Stimulated activated CD8-positive, alpha-beta memory T cell treated with anti-CD3 and anti-CD28 coated beads, Interleukin-4, amount 100 ng/mL, for 1 hour (primary cell): ENCODE measurements at places on chromosomes 12 and 14.

DNA sequence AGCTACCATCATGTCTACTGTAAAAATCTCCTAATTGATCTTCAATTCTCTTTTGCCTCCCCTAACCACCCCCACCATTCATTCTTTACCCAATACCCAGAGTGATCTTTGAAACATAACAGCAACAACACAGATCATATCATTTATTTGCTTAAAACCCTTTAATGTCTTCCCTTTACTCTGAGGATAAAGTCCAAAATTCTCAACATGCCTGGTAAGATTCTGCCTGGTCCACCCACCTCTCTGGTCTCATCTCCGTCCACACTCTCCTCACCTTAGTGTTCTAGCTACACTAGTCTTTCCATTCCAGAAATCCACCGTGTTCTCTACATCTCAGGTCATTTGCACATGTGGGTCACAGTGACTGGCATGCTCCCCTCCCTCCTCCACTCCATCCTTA is 27.7 kb downstream of the SLC38A4 start:
- no peak for DNase-seq

GRCh38 chr14:80223696-80224465 is 12.6 kb upstream of the DIO2 start:
- no peak for DNase-seq

GRCh38 chr12:6340745-6341416 is 995 bp downstream of the TNFRSF1A start:
- DNase-seq: no peak

GRCh38 chr12:96177013-96177412 is 17.2 kb upstream of the ELK3 start:
- no peak for DNase-seq

DNA sequence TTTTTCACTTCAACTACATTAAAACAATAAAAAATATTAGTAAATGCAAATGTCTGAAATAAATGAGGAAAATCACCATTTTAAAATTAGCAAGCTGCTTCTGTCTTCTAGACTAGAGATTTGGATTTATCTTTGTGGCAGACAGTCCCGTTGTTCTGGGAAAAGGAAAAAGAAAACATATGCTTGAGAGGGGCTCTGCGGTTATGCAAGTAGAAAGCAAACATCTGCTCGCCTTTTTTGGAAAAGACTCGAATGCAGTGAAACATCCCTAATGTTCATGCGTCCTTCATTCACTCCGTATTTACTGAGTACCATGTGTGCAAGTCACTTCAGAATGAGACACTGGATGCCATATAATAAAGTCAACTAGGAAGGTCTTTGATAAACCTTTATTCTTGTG is 44.9 kb downstream of the IFNG start:
- DNase-seq: no peak

DNA sequence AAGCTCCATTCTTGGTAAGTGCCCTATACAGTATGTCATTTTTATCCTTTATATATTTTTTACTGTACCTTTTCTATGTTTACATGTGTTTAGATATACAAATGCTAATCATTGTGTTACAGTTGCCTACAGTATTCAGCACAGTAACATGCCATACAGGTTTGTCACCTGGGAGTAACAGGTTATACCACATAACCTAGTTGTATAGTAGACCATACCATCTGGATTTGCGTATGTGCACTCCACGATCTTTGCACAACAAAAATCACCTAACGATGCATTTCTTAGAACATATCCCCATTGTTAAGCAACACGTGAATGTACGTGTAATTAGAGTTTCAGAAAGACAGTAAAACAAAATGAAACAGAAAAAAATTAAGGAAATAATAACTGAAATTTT is 11.9 kb upstream of the ANO2 start:
- DNase-seq: no peak

DNA sequence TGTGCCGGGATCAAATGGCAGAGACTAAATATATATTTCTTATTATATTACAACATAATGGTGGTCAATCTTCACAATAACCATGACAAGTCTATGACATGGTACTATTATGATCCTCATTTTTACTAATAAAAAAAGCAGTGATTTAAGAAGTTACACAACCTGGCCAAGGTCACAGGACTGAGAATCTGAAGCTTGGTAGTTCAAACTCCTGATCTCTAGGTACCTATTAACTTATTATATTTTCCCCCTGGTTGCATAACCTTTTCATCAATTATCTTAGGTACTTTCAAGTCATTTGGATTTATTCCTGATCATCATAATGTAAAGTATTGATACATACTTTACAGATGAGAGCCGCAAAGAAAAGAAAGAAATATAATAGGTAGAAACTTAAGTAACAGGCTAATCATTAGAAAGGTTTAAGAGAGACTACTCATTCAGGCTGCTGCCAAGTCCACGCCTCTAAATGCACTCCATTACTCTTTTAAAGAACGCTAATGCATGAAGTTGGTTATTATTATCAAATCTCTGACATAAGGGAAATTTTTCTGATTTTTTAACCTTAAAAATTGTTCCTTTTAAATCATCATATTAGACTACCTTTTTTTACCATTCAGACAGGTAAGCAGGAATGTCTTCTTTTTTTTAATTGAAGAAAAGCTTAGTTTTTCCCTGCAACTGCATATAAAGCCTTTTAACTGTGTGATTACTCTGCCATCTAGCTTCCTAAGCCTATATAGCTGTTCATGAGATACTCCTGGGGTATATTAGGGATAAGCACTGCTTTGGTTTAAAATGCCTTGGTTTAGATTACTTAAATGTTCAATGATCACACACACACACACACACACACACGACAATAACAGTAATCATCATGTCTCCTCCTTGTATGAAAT is 35.6 kb downstream of the RPS29 start:
- no peak for DNase-seq

DNA sequence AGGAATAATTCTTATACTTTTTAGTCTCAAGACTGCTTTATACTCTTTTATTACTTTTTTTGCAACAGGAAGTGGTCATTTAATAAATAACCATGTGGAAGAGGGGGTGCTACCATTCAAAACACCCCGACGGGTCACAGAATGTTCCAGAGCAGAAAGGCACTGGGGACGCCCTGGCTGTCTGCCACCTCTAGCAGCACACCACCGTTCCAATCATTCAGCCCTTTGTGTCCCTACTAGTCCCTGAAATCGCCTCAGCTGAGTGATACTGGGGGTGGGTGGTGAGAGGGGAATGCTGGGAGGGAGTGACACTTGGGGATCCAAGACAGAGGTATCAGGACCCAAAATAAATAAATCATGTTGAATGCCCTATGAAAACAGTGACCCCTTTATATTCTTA is 52.4 kb downstream of the MON2 start:
- DNase-seq: no peak

DNA sequence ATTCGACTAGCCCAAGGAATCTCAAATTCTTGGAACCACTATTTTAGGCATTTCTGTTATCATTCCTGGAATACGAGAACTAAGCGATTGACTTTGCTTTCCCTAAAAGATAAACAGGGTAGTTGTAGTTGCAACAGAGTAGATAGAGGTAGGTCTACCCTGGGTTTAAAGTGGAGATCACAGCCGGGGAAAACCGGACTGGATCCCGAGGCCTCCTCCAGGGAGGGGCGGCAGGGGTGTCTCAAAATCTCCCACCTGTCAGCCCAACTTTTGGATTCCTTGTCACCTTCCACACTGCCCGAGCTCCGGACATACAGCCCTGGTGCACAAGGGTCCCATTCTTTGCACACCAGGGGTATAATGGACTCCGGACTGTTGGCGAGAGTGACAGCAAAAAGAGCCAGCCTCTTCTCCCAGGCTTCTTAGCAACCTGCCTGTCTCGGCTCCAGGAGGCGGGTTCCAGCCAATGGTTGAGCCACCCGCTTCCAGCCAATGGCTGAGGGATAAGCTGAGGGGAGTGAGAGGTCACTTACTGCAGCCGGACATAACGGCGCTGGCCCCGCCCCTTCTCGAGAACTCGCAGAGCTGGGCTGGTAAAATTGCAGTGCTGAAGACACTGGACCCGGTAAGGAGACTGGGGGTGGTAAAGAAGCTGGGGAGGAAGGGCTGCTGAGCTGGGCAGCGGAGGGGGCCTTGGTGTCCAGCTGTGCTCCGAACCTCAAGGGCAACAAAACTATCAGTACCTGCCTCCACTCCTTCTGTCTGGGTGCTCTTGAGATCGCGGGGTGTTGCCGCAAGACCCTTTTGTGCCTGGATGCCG is at the start of gene SUOX:
TSS of gene SUOX (plus strand) at position 562 of the 820 bp plus-strand sequence. CDS start 4,946 bp downstream, outside the sequence.
- DNase-seq: no peak

DNA sequence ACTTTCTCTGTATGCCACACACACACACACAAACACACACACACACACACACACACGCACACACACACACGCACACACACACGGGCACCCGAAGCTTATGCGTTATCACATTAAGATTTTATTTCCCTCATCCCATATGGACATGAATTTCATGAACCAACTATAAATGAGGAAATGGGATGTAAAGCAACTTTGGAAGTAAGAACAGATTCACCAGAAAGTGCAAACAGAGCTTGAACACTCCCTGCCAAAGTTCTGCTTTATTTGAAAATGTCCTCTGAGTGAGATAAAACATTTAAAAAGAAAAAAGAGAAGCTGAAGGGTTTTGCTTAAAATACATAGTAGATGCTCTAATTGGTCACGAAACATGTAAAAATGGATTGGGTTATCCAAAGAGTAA is 90.4 kb upstream of the OTX2 start:
- no peak for DNase-seq

GRCh38 chr12:124545508-124546418 is 21.6 kb downstream of the NCOR2 start:
- no peak for DNase-seq

DNA sequence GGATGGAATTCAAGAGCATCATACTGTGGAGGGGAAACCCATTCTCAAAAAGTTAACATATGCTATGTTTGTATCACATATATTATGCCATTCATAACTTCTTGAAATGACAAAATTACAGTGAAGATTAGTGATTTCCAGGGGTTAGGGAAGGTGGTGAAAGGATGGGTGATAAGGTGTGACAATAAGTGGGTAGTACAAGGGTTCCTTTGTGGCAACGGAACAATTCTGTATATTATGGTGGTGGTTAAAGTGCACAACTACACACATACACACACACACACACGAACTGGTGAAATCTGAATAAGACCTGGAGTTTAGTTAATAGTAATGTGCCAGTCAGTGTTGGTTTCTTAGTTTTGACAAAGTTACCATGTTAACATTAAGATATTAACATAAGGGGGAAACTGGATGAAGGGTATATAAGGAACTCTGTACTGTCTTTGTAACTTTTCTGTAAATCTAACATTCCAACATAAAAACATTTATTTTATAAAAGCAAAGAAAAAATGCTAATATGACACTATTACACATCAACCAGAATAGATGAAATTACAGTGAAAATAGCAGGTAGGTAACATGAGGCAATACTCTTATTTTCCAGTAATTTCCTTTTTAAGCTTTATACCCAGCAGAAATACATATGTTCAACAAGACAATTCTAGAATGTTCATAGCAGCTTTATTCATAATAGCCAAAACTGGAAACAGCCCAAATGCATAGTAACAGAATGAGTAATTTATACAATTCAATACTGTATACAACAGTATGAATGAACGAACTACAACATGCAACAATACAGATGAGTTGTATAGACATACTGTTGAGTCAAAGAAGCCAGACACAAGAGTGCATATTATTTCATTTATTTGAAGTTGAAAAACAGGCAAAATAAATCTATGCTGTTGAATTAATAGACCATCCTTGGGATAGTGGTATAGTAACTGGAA is 44.0 kb upstream of the OR5AU1 start:
- no peak for DNase-seq

DNA sequence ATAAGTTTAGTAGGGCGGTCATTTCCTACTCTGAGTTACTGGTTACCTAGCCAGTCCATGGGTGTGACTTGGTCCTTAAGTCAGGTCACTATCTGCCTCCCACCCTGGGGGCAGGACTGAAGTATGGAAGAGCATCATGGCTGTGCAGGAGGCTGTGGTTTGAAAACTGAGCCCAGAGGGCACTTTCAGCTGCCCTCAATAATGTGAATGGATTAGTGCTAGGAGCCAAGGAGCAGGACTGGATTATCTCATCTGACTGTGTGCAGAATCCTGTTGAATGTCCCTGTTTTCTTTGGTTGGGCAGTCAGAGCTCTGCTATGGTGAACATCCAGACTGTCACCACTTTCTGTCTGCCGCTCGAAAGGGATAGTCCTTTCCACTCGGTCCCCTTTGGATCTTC is 1.6 kb downstream of the ATXN7L3B start:
- no peak for DNase-seq

DNA sequence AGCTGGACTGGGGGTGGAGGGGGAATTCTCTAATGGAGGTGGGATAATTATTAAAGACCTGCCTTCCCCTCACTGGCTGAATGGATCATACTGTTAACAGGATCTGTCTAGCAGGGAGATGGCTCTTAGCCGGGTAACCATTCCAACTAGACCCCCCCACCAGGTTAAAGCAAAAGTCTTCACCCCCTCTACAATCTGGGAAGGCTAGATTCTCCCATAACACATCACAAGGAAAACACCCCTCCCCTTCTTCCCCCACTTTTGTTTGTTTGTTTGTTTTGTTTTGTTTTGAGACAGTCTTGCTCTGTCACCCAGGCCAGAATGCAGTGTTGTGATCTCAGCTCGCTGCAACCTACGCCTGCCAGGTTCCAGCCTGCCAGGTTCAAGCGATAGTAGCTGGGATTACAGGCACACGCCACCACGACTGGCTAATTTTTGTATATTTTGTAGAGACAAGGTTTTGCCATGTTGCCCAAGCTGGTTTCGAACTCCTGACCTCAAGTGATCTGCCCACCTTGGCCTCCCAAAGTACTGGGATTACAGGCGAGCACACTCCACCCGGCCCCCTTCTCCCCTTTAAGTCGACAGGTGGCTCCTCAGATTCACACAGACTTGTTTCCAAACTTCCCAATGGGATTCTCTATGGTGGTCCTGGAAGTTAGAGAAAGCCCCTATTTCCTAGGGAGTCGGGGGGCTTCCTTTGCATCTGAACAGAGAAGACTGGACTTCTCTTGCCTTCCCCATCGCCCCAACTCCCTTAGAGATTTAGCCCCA is 3.5 kb upstream of the BAZ2A start:
- DNase-seq: no peak

DNA sequence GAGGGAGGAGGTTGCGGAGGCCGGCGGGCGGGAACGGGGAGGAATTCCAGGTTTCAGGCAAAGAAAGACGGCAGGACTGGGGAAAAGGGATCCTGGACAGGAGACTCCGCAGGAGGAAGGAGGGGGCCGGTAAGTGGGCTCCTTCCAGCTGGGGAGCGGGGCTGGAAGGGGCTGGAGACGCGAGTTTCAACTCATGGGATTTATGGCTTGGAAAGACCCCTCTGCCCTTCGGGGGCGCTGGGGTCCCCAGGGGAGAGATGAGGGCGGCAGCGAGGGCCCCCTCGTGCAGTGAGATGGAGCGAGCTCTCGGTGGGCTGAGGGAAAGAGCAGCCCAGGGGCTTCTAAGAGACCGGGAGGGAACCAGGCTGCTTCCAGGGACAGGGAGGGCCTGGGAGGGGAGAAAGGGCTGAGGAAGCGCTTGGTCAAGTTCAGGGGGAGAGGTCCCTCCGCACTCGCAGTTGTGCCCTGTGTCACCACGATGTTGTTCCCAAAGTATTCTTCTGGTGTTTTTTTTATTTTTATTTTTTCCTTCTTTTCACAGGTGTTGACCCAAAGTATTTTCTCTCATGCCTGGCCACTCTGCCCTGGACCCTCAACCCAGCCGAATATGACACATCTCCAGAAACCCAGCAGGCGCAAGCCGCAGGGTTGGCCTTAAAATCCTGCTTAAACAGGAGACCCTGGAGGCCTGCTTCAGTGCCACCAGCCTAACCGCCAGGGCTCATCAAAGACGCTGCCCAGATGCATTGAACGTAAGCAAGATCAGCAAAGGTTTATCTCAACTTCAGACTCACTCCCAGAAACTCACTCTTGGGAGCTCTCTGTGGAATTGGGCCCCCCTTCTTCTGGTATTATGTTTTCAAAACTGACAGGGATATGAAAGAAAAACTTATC is 16.1 kb downstream of the TNFAIP2 start:
- no peak for DNase-seq
